ENCODE measurements at places on chromosomes 2 and 18.

DNA sequence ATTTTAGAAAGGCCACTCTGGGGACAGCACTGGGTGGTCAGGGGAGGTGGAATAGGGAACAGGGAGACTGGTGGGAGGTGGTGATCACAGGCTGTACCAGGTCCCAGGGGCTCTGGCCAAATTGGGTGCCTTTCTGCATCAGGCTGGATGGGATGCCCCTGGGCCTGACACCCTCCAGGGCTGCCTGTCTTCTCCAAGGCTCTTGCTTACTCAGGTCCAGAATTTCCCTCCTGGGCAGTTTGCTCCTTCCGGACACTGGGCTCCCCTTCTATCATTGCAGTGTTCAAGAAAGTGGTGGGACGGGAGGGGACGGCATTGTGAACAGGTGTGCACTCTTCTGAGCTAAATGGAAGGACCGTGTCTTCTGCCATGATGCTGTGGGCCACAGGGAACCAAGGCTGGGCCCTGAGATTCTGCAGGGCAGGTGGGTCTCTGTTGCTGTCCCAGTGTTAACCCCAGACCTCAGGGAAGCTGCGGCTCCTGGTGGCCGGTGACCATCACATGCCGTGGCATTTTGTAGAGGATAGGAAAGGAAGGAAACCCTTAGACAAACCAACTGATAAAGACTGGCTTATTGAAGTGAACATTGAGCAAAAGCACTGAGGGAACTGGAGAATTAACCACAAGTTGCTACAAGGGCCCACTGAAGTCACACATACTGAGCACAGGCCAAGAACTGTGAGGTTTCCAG is 93.7 kb upstream of the HS6ST1 start:
- DNase-seq = no peak

GRCh38 chr18:62030091-62030985 is 137.5 kb upstream of the RNF152 start:
- no peak for DNase-seq

DNA sequence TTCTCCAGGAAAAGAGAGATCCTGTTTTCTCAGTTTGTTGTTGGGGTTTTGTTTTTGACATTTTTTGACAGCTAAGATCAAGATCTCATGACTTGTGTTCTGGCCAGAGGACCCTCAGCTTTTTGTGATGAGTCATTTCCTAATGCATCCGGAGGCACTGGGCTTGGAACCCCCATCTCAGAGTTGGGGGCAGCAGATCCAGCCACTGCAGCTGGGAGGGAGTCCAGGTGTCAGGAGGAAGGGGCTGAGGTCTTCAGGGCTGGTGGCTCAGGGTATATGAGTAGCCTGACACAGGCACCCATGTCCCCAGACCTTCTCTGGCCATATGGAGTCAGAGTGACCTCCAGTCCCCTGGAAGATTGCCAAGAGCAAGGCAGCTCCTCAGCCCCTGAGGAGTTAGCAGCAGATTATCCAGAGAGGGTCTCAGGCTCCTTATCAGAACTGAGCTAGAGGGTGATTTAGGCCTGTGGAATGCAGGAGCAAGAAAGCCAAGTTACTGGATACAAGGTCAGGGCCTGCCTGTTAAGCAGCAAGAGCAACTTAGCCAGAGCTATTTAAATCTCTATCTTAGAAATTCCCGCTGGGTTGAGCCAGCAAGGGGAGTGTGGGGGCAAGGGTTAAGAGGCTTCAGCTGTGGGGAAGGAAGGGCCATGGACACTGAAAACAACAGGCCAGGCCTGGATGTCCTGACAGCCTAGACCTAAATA is 62.4 kb downstream of the TANC1 start:
- DNase-seq = no peak

DNA sequence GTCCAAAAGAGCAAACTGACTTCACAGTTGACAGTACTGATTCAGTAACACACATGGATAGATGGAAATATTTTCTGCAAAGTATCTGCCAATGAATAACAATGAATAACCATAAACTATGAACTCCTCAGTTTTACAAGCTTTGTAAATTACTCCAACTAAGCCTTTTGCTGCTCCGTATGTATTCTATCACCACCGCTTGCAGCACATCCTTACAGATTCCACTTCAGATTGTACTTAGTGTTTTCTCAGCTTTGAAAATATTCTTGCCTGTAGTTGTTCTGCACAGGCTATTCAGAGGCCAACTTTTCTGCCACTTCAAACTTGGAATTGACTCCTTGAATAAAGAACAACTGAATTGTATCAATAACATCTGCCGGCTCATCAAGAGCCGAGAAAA is 36.2 kb downstream of the TLK1 start:
- DNase-seq = no peak

GRCh38 chr2:198127627-198128026 is 323.2 kb downstream of the PLCL1 start:
- DNase-seq = peak; percentile 56

GRCh38 chr18:58338141-58338540 is 290.8 kb downstream of the ALPK2 start:
- no peak for DNase-seq

GRCh38 chr18:26818461-26818860 is 47.0 kb downstream of the AQP4 start:
- no peak for DNase-seq

DNA sequence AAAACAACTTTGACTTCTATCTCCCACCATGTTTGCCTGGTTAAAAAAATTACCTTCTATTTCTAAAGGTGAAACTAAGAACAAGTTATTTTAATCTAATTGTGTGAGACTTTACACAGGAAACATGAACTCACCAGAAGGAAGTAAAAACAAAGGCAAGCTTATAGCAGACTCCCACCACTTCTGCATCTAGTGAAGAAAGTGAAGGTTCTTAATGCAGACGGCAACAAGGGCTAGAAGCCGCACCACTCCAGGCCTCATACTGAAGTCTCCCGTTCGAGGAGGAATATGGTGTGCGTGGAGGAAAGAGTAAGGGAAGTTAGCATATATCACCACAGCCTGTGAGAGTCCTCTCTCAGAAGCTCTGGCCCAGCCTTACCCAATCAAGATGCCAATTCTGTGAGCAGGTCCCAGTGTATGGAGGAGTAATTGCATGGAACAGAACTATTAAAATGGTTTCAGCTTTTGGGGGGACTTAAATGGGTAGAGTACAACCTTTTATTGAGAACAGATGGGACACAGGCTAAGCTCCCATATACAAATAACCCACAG is 958.7 kb downstream of the BCL11A start:
- no peak for DNase-seq

DNA sequence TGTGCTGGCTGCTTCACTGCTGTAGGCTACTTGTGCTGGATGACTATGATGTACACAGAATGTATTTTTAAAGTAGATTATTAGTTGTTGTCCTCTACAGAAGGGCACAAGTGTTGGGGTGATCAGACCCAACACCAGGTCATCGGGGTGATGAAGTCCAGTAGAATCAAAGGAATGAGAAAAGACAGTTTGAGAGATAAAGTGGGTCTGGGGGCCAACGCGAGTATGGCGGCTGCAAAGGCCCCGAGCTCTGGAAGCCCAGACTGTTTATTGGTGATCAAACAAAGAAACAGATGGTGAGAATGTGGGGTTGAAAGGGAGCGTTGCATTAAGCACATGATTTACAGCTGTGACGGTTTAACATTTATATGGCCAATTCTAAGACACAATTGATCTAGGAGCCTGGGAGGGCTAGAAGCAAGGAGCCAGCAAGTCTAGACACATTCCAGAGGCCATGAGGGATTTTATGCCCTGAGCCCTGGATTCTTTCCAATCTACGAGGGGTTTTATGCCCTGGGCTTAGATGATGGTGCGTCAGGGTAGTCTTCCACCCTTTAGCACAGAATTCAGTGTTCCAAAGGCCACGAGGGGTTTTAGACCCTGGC is 153.5 kb downstream of the AGPS start:
- DNase-seq = no peak

Measured in right lobe of liver (tissue), 6 donors.